ENCODE measurements at places on chromosomes 13 and 19.

GRCh38 chr13:60094385-60095088, 69.2 kb downstream of the DIAPH3 start:
- DNase-seq = no peak

GRCh38 chr19:17060802-17061201, 14.4 kb downstream of the HAUS8 start:
- no peak for DNase-seq

DNA sequence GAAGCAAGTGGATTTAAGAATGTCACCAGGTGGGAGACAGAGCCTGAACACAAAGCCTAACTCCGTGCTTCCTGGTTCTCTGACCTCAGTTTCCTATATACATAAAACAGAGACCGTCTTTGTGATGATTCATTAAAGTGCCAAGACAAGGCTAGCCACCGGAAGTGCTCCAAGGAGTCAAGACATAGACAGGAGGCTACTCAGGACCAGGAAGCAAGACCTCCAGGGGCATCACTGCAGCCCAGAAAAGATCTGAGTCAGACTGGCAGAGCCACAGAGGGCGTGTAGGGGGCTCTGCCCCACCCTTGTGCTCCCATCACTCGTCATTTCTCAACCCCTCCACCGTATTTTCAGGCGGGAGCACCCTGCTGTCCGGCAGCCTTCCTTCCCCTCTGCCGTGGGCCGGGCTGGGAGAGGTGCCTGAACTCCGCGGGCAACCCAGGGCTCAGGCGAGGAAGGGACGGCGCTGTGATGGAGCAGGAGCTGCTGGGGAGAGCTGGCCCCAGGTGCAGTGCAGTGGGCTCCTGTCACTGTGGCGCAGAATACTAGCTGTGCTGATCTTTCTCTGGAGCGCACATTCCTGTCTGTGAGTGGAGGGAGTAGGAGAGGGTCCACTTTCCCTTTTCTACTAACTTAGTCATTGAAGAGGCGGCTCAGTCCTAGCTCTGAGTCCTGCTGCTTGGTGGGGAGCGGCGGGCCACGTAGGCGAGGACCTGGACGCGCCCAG, 134.7 kb upstream of the GPR12 start:
- peak; percentile 21 for DNase-seq

DNA sequence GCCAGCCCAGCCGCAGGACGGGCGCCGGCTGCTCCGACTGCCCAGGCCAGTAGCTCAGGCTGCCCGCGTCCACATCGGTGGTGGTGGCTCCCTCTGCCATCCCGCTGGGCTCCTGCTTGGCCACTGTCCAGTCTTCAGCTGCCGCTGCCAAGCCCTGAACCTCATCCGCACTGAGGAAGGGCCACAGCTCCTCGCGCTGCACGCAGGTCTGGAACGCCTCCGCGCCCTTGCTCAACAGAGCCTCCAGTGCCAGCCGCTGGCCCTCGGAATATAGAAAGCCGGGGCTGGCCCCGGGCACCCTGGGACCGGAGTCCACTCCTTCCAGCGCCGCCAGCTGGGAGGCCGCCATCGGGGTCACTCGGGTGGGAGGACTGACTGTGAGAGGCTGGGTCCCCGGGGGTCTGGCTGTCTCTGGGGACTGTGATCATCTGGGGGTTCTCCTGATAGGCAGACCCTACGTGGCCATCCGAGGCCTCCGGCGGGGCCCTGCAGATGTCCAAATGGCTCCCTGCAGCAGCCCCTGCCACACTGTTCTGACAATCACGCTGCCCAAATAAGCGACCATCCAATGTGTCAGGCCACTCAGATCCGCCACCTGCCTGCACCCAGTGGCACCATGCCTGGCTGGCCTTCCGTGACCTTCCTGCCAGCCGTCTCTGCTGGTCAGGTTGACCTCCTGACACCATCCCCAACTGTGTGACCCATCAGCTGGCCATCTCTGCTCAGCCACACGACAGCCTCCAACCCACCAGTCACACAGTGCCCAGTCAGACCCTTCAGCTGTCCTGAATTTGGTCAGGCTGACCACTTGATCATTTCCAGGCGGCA, 1.6 kb downstream of the FAM83E start:
- no peak for DNase-seq

GRCh38 chr13:36981156-36981743, 17.9 kb downstream of the ALG5 start:
- no peak for DNase-seq

DNA sequence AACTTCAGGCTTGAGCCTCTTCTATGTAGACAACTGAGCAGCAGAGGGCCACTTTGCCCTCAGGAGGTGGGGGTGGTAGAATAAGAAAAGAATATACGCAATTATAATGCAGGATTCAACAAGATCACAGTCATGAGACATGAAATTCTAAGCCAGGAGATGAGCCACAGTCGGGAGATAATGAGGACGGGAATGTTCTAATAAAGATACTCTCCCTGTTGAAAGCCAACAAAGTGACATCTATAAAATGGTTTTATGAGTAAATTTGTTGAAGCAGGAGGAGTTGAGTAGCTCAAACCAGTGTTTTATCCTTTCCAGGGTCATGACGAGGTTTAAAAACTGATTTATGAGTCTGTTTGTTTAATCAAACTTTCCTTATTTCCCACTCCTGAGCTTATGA, 152.0 kb upstream of the SERP2 start:
- no peak for DNase-seq

GRCh38 chr19:33780251-33780650, 16.4 kb upstream of the KCTD15 start:
- no peak for DNase-seq

DNA sequence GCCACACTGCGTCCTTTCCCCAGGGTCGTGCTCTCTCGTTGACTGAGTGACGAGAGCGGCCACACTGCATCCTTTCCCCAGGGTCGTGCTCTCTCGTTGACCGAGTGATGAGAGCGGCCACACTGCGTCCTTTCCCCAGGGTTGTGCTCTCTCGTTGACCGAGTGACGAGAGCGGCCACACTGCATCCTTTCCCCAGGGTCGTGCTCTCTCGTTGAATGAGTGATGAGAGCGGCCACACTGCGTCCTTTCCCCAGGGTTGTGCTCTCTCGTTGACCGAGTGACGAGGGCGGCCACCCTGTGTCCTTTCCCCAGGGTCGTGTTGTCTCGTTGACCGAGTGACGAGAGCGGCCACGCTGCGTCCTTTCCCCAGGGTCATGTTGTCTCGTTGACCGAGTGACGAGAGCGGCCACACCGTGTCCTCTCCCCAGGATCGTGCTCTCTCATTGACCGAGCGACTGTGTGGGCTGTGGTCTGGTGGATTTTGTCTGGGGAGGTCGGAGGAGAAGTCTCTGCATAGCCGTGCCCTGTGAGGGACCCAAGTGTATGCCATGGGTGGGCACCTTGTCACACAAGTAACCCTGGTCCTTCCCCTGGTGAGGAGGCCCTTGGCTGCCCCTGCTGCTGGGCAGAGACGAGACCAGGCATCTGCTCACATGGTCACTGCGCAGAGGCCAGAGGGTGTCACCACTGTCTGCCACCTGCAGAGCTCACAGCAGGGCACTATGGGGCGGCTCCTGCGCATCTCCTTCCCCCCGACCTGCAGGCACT, 107.7 kb downstream of the KDM4B start:
- no peak for DNase-seq

GRCh38 chr13:46909042-46909441, 12.2 kb upstream of the HTR2A start:
- no peak for DNase-seq

GRCh38 chr19:15584541-15585115, 30.4 kb upstream of the CYP4F8 start:
- DNase-seq = peak; percentile 95

DNA sequence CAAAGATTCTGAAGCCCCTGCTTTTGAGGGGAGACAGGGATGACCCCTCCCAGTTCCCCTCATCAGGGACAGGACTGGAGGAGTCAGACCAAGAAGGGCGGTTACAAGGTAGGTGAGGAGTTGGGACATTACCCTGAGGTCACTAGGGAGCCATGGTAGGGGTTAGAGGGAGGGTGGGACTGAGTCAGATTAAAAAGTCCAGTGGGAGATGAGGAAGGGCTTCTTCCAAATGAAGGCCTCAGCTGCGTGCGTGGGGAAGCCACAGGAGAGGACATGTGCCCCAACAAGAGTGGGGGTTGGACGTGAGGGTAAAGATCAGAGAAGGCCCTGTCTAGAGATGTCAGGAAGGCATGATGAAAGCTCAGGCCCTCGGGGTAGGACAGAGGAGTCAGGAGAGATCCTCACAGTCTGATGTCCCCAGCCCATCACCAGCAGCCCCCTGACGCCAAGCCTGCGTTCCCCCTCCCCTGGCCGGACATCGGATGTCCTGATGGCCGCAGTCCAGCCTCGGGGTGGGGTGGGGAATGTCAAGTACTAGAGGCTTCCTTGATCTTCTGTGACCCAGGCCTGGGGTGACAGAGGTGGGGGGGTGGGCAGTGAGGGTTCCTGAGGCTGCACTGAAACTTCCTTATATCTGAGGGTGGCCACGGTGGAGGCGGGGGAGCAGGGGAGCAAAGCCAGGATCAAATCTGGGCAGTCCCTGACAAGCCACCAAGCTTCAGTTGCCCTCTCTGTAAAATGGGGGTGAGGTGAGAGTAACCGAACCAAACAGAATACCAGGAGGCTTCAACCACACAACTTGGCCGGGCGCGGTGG, 6.5 kb upstream of the MFSD12 start:
- no peak for DNase-seq

DNA sequence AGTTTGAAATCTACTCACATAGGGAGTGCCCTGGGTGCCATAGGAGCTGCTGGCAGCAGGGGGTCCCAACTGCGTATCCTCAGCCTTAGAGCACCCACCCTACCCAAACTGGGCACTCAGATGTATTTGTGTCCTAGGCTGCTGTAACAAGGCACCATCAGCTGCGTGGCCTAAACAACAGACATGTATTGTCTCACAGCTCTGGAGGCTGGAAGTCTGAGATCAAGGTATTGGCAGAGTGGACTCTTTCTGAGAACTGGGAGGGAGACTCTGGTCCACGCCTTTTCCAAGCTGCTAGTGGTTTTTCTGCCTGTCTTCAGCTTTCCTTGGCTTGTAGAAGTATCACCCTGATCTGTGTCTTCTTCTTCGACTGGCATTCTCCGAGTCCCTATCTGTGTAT, 83.6 kb downstream of the FGF14 start:
- no peak for DNase-seq

DNA sequence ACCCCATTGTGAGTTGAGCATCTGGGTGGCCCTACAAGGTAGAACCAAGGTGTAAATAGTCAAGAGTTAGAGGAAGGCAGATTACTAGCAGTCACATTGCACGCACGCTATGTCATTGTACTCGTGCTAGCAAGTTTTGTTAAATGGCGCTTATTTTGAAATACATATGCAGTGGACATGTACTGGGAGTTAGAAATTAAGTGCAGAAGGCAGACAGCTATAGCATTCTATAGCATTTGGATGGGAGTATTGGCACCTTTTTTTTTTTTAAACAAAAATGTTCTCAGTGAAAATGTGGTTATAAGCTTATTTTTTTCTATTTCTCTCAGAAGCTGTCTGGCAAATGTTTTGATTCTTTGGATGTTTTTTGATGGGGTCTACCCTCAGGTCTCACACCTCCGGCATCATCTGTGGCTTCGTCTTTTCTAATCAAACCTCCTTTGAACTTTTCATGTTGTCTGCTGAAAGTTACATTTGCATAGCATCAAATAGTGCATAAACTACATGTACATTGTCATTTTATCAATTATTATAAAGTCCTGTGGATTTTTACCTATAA, 68.1 kb downstream of the ARHGEF7 start:
- no peak for DNase-seq

DNA sequence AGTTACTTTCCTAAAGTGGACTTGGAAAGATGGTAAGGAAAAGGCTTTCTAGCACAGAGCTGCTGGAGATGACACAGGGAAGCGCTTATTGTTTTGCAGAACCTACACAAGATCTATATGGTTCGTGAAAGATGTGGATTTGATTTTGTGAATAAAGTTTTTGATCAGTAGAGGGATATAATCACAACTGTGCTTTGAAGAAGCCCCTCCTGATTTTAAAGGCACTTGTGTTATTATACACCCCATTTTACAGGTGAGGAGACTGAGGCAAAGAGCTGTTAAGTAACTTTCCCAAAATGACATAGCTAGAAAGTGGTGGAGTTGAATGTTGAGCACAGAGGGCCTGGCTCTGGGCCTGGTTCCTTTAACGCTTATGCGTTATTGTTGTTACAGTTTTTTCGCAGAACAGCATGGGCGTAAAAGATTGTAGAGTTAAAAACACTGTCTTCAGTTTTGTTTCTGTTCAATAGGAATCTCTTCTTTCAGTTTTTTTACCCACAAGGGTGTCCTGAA, 1.4 kb downstream of the TDRD3 start:
- no peak for DNase-seq

DNA sequence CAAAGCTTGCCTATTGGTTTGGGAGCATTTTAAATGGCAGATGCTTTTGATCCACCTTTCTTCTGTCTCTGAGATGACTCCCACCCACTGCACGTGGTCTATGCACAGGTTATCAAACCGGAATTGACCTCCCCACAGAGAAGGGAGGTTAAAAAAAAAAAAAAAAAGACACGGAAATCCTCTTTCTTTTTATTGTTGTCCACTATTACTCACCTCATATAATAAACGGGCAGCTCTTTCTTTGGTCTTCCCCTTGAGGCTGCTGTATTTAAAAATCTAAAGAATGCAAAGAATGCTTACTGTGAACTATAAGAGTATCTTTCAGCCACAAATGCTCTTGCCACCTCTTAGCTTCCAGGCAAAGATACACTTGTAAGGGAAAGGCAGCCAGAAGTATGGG, 329.7 kb downstream of the NDFIP2 start:
- no peak for DNase-seq

GRCh38 chr19:6071875-6072274, 38.4 kb downstream of the RFX2 start:
- DNase-seq = no peak

DNA sequence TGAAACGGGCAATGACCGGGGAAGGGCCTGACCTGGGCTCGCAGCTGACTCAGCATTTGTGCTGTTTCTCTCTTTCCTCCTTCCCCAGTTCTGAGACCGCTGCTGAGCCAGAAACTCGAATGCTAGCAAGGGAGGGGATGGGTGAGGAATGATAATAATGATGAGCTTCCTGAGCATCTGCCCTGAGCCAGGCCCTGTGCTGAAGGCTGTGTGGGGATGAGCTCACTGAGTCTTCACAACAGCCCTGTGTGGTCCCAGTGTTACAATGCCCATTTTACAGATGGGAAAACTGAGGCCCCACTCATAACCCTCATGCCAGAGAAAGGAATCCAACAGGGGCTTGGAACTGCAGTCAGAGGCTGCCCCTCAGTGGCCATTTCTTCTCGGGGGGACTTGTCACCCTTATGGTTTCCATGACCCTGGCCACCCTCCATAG, 8.1 kb downstream of the SULT2B1 start:
- peak; percentile 48 for DNase-seq

DNA sequence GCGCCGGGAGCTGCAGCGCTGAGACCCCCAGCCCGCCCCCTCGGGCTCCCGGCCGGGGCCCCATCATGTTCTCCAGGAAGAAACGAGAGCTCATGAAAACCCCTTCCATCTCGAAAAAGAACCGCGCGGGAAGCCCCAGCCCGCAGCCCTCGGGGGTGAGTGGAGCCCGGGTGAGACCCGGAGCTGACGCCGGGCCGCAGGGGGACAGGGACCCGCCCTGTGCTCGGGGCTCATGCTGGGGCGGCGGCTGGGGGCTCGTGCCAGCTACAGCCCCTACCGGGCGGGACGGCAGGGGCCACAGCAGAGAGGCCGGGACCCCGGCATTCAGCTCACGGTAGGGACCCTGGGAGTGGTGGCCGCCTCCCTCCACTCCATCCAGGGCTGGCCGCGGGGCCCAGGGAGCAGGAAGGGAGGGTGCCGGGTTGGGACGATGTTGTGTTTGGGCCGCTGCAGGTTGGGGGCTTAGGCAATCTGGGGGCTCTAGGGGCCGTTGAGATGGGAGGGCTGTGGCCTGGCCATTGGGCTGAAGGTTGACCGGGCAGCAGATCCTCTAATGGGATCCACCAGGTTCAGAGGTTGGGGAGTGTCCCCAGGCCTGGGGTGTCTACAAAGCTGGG, 482 bp downstream of the ARHGAP45 start:
- DNase-seq = no peak

- no peak for DNase-seq
Observed at GRCh38 chr19:46963093-46963734, 56.4 kb upstream of the NPAS1 start.

Measured in WTC11 (cell line).